ENCODE measurements at places on chromosomes 5 and 9.

DNA sequence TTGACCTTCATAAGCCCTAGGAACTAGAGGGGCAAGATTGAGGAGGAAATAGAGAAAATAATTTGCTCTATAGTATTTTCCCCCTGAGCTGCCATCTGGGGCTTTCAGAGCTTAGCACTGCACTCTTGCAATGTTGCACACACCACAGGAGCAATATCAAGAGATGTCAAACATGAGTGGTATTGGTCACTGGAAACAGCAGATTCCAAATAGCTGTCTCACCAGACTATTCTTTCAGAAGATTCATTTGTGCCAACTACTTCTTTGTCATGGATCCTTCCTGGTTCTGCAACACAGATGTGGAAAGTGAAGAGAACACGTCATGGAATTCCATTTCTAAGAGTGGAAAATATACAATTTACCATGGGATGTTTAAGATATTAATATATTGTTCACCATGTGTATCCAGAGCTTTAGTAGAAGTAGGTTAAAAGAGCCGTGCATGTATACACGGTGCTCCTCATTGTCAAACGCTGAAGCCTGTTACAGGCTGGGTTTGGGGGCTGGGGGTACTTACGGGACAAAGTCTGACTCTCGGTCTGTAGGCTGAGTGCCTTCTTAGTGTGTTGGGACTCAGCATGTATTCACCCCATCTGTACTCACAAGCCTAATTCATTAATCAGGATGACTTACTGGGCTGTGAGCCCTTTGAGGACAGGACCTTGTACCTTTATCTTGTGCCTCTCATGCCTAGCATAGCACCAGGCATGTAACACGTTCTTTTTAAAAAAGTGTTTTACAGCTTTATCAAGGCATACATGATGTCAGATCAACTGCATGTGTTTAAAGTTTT is 31.4 kb upstream of the GDNF start:
- no peak for DNase-seq

DNA sequence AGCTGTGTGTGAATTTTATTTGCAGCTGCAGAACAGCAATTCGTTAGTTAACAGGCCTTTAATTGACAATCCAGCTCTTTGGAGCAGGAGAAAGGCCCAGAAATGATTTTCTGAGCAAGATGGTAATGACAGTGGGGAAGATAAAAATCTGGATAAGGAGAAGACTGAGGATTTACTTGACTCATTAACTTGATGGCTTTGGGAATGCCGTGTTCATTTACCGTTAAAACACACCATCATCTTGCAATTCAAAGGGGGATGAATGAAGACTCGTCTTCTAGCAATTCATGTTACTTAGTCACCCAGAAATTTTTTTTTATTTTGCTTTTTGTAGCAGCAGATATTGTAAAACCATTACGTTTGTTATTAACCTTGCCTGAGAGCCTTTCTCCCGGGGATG is 52.0 kb downstream of the PTTG1 start:
- DNase-seq = no peak

DNA sequence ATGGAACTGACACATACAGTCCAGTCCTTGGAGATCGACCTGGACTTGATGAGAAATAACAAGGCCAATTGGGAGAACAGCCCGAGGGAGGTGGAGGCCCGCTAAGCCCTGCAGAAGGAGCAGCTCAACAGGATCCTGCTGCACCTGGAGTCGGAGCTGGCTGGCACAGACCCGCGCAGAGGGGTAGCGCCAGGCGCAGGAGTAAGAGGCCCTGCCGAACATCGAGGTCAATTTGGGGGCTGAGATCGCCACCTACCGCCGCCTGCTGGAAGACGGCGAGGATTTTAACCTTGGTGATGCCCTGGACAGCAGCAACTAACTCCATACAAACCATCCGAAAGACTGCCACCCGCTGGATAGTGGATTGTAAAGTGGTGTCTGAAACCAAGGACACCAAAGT is 1610.1 kb upstream of the ACO1 start:
- DNase-seq = no peak

- no peak for DNase-seq
These were observed 120.4 kb upstream of the CPEB4 start for GRCh38 chr5:173767574-173768266.

- no peak for DNase-seq
These were observed 163.1 kb downstream of the IZUMO3 start for GRCh38 chr9:24382566-24382965.

DNA sequence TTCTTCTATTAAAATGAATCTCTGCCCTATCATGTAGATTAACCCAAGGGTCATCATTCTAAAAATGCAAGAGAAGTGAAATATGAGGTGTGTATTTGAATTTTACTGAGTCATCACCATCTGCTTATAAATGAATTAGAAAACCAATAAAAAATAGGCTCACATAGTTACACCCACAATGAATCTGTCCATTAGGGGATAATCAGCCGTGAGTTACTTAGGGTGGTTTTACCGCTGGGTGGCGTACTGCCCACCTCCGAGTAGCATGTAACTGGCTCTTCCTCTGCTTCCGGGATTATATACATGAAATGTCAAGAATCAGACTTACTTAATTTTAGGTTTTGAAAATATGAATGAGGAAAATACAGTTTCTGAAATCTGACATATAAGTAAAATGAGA is 332.9 kb upstream of the CCNG1 start:
- DNase-seq = no peak

DNA sequence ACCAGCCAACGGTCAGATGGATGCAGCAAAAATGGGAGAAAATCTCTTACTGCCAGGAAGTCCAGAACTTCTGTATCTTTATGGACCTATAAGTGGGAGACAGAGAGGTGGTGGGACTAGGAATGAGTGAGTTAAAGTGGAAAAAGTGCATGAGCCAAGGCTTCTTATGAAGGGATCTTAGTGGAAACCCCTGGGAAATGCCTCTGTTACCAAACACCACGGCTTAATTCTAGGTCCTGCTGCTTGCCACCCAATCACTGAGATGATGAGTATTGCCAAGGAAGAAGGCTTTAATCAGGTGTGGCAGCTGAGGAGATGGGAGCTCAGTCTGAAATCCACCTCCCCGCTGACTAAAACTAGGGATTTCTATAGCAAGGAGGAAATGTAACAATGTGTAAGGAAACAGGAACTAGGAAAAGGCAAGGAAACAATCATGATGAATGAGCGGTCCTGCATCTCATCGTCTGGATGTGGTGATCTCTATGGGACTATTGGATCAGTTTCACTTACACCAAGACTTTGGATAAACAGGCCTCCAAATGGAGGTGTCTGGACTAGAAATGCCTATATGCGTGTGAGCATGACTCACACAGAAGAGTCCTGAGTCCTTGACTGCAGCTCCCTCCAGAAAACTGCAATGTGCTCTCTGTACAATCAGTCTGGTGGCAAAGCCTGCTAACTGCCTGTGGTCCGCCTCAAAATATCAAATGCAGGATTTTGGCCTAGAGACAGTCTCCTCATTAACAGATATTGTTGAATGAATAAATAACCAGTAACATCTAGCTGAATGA is 98.2 kb upstream of the PRR16 start:
- no peak for DNase-seq

DNA sequence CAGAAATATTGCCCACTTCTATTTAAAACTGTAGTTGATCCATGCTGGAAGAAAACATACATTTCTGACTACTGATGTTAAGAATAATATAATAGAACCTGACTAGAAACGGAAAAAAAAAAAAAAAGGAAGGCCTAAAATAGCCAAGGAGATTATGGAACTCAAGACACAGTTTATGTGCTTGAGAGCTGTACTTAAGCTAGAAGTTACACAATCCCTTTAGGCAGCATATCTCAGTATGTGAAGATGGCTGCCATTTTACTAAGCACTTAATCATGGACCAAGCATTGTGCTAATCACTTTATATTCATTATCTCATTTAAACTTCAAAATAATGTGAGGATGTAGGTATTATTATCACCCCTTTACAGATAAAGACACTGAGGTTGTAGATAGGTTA is 73.0 kb upstream of the NR4A3 start:
- DNase-seq = no peak

DNA sequence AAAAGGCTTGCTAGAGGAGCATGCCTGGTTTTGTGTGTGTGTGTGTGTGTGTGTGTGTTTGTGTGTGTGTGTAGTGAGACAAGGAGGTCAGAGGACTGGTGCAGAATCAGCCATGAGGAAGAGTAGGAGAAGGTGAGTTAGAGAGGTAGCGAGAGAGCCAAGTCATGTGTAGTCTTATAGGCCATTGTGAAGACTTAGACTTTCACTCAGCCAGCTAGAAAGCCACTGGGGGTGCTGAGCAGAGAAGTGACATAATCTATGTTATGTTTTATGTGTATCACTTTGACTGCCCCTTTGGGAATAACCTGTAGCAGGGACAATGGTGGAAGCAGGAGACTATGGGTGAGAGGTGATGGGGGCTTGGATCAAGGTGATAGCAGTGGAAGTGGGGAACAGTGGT is 180.5 kb upstream of the CLINT1 start:
- DNase-seq = no peak

GRCh38 chr5:40499518-40500273 is 180.0 kb upstream of the PTGER4 start:
- no peak for DNase-seq

GRCh38 chr9:4894076-4894475 is 91.0 kb upstream of the JAK2 start:
- no peak for DNase-seq

DNA sequence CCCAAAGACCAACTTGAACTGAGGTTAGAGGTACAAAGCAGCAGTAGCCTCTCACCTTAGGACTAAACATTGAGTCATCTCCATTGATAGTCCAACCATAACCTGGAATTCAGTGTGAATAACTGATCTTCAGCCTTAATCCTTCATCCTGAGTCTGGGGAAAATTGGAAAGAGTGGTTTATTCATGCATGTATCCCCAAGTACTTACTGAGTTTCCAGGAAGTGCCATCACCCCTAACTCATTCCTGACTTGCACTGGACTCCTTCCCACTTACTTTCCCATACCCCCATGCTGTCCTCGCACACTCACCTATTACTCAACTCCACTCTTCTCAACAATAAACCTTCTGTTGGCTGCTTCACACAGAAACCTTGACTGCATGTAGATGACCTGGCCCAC is 161.4 kb upstream of the ZNF462 start:
- no peak for DNase-seq

DNA sequence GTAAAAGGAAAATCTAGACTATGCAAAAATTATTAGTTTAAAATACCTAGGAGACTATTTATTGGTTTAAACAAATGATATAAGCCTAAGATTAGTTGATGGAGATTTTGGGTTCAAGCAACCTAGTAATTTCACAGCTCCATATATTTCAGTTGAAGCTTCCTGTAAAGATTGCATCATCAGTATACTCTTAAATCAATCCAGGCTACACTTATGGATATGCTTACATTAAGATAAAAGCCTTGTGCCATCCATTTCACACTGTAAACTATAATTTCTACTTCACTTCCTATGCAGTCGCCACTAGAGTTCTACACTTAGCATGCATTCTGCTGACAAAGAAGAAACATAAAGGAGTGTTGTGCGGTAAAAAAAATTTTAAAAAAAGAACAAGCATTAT is 7.3 kb upstream of the LIX1 start:
- DNase-seq = no peak

GRCh38 chr5:146529984-146530383 is 14.0 kb upstream of the GPR151 start:
- DNase-seq = no peak

DNA sequence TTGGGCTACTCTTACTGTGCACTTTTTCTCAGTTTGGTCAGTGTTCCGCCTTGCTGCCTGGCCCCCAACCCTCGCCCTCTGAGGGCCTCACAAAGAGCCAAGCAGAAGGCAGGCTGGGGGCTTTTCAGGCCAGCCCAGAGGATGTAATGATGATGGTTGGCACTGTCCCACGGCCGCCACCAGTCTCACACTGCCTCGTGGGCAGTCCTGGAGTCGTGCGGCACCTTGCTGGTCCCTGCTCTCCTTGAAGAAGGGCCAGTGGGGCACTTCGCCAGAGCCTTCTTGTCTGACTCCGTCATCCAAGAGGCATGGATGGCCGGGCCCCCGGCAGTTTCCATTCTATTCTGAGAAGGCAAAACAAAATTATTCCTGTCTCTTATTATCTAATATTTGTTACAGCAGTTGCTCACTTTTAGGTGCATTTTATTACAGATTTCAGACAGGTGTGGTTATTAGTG is 21.0 kb downstream of the TENT4A start:
- DNase-seq = no peak

DNA sequence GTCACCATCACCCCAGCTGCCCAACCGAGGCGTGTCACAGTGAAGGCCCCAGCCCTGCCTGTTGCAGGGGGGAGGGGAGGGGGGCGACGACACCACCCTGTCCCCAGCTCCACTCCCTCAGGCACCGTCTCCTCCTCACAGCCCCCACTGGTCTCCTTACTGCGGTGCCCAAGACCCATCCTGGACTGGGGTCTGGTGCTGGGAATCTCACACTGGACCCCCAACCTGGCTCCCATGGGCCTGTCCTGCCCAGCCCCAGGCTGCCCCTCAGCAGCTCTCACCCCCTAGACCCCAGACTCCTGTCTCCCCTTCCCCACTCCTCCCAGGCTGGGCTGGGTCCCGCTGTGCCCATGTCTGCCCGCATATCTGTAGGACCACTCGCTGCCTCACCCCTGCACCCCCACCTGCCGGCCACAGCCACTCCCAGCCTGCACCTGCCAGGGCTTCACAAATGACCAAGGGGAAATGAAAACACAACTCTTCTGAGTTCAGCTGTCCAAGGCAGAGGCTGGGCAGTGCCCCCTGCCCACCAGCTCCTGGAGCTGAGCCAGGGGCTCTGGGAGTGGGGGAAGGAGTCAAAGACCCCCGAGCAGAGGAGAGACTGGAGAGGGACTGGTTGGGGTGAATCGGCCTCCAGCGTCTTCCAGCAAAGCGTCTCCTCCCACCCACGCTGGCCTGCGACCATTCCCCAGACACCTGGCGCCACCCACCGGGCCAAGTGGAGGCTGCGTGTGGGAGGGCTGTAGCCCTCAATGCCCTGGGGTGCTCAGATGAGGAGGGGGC is 32.6 kb upstream of the EGFL7 start:
- no peak for DNase-seq

- no peak for DNase-seq
These were observed 29.7 kb downstream of the CNTFR start for GRCh38 chr9:34559624-34560455.

- DNase-seq = no peak
These were observed 31.1 kb downstream of the FOXD1 start for GRCh38 chr5:73417303-73418034.

DNA sequence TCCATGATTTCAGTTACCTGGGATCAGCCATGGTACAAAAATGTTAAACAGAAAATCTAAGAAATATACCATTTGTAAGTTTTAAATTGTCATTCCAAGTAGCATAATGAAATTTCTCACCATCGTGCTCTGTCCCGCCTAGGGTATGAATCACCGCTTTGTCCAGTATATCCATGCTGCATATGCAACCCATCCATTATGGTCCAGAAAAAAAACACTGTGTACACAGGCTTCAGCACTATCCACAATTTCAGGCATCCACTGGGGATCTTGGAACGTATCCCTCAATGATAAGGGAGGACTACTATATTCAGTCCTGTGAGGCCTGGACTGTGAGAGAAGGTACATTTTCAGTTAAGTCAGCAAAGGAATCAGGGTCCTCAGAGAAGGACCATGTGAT is 37.6 kb upstream of the HNRNPA0 start:
- no peak for DNase-seq

GRCh38 chr5:60223342-60223741 is 329.8 kb upstream of the PDE4D start:
- DNase-seq = no peak

Measured in anterior cingulate cortex (tissue), 58 donors.